ENCODE measurements at places on chromosomes 6 and 20.

GRCh38 chr6:84618046-84618752 is 146.2 kb downstream of the TBX18 start:
- no peak for DNase-seq

- no peak for DNase-seq
Measured at GRCh38 chr6:16674801-16675392, 86.4 kb downstream of the ATXN1 start.

DNA sequence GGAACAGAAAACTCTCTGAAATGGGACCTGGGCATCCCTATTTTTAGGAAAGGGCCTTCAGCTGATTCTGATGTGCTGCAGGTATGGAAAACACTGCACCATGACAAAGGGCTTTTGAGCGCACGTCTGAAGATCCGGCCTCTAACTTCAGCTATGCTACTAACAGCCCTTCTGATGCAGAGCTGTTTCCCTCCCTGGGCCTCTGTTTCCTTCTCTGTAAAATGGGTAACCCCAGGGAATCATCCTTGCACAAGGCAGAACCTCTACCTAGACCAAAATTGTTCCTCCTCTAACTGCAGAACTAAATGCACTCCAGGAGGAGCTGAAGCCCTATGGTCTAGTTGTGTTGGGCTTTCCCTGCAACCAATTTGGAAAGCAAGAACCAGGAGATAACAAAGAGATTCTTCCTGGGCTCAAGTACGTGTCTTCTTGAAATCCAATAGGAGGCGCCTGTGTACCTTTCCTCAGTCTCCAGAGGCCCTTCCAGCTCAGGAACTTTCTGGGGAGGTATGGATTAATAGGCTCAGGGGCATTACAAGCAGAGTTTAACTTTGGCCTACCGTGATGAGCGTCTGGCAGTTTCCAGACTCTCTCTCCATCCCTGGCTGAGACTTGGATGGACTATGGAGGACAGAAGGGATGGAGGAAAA is 5.9 kb downstream of the GPX5 start:
- no peak for DNase-seq

DNA sequence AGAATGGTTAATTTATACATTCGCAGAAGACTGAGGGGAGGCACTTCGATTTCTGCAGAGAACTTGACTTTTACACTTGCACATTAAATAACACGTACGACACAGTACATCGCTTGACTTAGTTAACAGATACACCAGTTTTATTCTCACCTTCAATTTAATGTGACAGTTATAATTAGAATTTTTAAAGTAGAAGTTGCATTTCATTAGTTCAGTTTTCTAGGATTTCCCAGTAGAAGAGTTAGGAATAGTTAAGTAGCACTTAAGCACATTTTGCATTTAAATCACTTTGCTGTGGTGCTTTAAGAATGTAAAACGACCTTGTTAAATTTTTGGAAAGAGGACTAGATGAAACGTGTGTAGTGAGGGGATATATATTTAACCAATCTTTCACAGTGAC is 1.6 kb upstream of the BEND3 start:
- DNase-seq, result no peak

DNA sequence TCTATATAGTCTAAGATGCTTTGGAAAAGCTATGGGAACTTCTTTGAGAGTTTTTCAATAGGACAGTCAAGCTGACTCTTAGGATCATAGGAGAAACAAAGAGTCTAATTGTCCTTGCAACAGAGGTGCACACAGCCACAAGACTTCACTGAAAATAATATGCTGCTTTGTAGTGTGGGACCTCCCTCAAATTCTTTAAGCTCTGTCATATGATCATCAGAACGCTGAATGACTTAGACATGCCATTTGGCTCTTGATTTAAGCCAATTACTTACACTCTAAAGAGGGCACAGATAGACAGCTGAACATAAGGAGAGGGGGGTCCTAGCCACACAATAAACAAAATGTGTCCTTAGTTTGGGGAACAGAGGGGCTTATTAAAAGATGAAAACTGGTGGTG is 818.7 kb upstream of the GJE1 start:
- no peak for DNase-seq

GRCh38 chr20:56285496-56285895 is 37.0 kb downstream of the MC3R start:
- no peak for DNase-seq

- no peak for DNase-seq
Measured at GRCh38 chr6:40160826-40161225, 226.6 kb upstream of the MOCS1 start.

DNA sequence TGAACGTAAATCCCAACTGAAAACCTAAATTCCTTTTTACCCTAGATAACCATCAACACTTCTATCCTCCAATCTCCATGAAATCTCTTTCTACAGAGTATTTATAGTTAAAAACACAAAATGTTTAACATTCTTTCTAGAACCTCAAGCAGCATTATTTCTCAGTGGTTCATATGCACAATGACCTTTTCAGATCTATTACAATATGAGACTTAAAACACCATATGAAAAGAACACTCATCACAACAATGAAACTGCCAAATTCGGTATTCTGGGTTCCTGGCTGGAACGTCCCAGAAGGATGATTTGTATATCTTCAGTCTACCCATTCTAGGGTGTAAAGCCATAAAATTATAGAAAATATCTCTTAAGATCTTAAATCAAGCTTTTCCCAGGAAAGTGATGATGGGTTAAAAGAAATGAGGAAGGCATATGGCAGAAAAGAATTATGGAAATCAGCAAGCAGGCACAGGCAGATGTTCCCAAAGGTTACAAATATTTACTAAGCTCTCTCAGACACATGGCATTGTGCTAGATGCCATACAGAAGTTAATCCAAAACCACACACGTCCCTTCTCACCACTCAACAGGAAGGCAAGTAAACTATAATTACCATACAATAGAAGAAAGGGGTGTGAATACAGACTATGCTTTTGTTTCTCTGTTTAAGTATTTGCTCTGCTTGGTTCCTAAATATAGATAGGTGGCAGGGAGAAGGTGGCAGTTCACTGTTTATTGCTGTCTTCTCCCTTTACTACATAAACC is 118.0 kb downstream of the CHD6 start:
- DNase-seq, result no peak

DNA sequence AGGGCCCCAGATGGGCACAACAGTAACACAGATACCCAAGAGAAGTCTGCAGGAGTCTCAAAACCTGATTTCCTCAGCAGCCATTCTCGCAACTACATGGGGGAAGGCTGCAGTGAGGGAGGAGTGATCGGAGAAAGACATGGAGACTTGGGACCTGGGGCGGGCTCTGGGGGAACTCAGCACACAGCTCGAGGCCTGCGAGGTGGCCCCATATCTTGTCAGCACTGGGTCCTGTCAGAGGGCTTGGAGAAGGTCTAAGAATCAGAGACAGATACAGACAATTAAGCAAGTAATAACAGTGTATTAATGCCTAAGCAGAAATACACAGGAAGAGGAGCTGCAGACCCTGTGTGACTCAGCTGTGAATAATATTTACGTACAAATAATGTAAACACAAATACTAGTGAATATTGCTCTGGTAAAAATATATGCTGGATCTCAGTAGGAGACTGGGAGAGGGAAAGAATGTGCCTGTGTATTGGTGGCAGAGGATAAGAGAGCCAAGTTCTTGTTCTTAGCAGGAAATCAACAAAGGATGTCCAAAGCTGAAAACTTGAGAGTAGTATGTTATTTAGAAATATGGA is 336.2 kb downstream of the ZFAND3 start:
- no peak for DNase-seq

- no peak for DNase-seq
Measured at GRCh38 chr6:167747645-167748044, 79.1 kb upstream of the AFDN start.

GRCh38 chr6:17086469-17086868 is 15.4 kb upstream of the STMND1 start:
- DNase-seq, result no peak

DNA sequence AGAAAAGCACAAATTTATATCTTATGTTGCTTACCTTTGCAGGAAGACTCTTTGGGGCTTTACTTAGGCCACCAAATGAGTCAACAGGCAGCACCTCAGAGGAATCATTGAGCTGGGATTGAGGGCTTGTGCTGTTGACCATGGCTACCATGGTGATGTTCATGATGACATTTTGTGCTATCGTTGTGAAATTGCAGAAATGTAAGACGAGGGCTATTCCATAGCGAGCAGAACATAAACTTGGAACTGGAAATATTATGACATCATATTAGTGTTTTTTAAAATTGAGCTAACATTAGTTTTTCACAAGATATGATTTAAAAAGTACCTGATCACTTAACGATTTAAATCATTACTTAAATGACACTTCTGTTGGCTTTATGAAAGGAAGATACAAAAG is 11.8 kb downstream of the SLC17A3 start:
- no peak for DNase-seq

GRCh38 chr20:8912096-8912495 is 156.8 kb upstream of the PLCB4 start:
- DNase-seq, result no peak

GRCh38 chr20:8492173-8492572 is 360.1 kb downstream of the PLCB1 start:
- DNase-seq, result no peak
